ENCODE measurements at places on chromosomes 2 and 18. TPM values are rescaled to one million over a fixed set of nuclear protein-coding genes. Genes with fewer than 3 reads are reported as not detected.

HADHB gene
- total RNA-seq = 41.3 TPM

GRCh38 chr2:232937278-232937906 is 67.3 kb downstream of the SNORC start:
- no peaks in the 10 kb centered on the region for H3K27me3 ChIP-seq
- H3K27ac ChIP-seq = no peak overlapping the region
- H3K4me3 ChIP-seq = no peak overlapping the region
- DNase-seq = no peak
- H3K36me3 ChIP-seq = no peaks in the 10 kb centered on the region

DNA sequence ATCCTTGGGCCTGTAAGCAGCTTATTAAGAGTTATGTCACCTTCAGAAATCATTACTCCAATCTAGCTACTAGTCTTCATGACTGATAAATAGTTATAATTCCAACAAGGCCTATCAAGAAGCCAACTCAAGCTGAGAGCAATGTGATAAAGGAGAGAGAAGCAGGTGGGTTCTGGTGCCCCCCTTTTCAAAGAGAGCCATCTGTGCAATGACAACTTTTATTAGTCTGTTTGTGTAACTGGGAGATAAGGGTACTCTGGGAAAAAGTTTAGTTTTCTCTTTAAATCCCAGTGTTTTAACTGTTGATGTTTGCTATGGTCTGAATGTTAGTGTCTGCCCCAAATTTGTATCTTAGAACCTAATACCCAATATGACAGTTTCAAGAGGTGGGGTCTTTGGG is 60.6 kb downstream of the CCDC93 start:
- peaks cover 49% of the 10 kb centered on the region for H3K36me3 ChIP-seq
- no peaks in the 10 kb centered on the region for H3K27me3 ChIP-seq
- no peak overlapping the region for H3K27ac ChIP-seq
- no peak for DNase-seq

IL36G gene
- total RNA-seq = not detected

GRCh38 chr2:160288324-160288723 is 88.3 kb upstream of the ITGB6 start:
- no peak overlapping the region for H3K27ac ChIP-seq
- H3K4me3 ChIP-seq = no peak overlapping the region
- no peaks in the 10 kb centered on the region for H3K27me3 ChIP-seq
- peaks cover 23% of the 10 kb centered on the region for H3K36me3 ChIP-seq

DNA sequence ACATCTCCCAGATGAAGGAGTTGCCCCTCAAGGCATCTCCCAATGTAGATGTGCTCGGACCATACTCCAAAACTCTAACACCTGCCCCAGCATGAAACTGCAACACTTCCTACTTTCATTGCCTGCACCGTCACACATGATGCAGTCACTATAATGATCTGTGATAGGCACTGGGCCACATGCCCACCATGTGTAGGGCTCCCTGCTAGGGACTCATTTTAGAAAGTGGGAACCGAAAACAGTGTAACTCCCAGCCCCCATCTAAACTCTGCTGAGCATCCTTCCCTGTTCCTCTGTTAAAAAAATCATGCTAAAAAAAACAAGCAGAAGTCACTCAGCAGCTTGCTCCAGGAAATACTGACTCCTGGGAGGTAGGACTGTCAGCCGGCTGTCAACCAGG is 496.1 kb upstream of the RAB6C start:
- DNase-seq = no peak
- no peaks in the 10 kb centered on the region for H3K27me3 ChIP-seq
- no peaks in the 10 kb centered on the region for H3K36me3 ChIP-seq
- no peak overlapping the region for H3K27ac ChIP-seq
- H3K4me1 ChIP-seq = peaks cover 4% of the 10 kb centered on the region
- H3K4me3 ChIP-seq = no peak overlapping the region

DNA sequence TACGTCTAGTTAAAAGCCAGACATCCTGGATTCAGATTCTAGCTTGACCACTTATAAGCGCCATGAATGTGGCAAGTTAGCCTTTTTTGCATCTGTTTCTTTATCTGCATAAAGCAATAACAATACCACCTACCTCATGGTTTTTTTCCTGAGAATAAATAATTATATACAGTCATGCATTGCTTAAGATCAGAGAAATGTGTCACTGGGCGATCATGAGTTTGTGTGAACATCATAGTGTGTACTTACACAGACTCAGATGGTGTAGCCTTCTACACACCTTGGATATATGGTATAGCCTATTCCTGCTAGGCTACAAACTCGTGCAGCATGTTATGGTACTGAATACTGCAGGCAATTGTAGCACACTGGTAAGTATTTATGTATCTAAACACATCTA is 84.7 kb upstream of the PELI1 start:
- peak overlapping the region; percentile 71 for H3K4me3 ChIP-seq
- no peak for DNase-seq
- H3K27ac ChIP-seq = no peak overlapping the region
- peaks cover 5% of the 10 kb centered on the region for H3K36me3 ChIP-seq

GRCh38 chr18:63312019-63312409 is 7.6 kb downstream of the BCL2 start:
- no peak overlapping the region for H3K4me3 ChIP-seq
- no peaks in the 10 kb centered on the region for H3K4me1 ChIP-seq
- no peaks in the 10 kb centered on the region for H3K27me3 ChIP-seq
- no peak for DNase-seq

DNA sequence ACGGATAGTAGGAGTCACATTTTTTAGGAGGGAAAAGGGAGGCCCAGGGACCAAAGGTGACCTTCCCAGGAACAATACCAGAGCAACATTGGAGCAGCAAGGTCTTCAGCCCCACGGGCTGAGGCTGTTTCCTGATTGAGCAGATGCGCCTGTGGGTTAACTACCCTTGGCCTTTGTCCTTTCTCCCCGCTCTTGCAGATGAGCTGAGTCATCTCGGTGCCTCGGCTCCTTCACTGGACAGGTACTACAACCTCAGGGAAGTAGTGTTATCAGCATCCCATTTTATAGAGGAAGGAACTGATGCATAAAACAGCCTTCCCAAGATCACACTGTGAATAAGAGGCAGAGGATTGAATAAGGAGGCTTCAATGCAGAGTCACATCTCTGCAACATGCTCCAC is 43.5 kb downstream of the DHRS9 start:
- no peak for DNase-seq
- no peak overlapping the region for H3K27ac ChIP-seq
- H3K36me3 ChIP-seq = no peaks in the 10 kb centered on the region
- 0 out of 2 replicates have a peak, but pooled peaks cover 2% of the 10 kb centered on the region for H3K4me1 ChIP-seq
- H3K4me3 ChIP-seq = no peak overlapping the region
- no peaks in the 10 kb centered on the region for H3K27me3 ChIP-seq

DNA sequence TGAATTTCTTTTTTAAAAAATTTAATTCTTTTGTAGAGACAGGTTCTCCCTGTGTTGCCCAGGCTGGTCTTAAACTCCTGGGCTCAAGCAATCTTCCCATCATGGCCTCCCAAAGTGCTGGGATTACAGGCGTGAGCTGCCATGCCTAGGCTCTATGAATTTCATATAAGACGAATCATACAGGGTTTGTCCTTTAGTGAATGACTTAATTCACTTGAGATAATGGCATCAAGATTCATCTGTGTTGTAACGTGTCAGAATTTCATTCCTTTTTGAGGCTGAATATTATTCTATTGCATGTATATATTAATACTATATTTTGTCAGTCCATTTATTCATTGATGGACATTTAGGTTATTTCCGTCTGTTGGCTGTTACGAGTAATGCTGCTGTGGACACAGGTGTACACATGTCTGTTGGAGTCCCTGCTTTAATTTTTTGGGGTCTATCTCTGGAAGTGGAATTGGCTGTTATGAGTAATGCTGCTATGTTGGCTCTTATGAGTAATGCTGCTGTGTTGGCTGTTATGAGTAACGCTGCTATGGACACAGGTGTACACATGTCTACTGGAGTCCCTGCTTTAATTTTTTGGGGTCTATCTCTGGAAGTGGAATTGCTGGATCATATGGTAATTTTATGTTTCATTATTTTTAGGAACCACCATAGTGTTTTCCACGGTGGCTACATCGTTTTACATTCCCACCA is 210.6 kb downstream of the CAMKMT start:
- no peaks in the 10 kb centered on the region for H3K27me3 ChIP-seq
- no peaks in the 10 kb centered on the region for H3K4me1 ChIP-seq
- no peaks in the 10 kb centered on the region for H3K36me3 ChIP-seq
- H3K4me3 ChIP-seq = no peak overlapping the region

DNA sequence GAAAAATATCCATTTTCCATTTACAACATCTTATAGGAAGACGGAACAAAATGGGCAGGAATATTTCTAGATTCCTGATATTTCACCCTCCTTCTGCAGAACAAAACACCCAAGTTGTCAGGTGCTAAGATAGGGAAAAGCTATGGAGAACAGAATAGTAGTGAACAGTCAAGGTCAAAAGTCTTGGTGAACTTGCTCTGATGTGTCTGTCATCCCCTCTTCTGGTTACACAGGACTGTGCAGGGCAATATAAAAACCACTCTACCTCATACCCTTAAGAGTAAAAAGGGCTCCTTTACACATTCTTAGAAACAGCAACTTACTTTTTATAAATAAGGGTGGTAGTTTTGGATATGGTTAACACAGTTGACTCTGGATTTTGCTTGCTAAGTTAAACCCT is 4.4 kb downstream of the MYL1 start:
- H3K27ac ChIP-seq = no peak overlapping the region
- H3K27me3 ChIP-seq = no peaks in the 10 kb centered on the region
- H3K4me3 ChIP-seq = no peak overlapping the region
- DNase-seq = no peak
- H3K4me1 ChIP-seq = no peaks in the 10 kb centered on the region

DNA sequence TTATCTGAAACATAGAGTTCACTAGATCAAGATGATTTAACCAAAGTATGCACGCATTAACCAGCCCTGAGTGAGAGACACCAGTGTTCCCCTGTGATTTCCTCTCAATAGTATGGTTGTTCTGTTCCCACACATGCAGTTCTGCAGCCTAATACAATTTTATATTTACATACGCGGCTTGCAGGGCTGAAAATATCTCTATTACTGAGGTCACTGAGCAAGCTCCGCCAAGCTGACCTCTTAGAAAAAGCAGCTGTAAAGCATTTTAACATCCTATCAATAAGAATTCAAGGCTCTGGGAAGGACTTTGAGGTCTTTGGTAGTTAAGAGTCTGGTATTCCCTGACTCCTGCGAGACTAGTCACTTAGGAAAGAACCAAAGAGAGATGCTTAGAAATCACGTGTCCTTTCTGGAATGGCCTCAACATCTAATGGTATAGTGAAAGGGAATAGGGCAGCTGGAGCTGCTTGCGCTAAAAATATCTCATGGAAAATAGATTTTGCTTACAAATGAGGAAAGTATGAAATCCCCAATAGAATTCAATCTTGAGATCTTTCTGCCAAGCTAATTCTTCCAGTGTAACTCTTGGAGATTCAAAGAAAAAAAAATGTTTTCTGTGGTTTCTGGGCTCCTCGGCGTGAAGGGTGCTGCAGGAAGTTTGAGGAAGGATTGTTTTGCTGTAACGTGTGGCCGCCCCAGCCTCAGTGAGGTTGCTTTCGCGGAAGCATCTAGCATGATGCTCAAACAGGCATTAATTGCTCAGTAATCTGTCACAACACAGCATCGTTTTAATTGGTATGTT is 59.2 kb downstream of the DOCK10 start:
- no peaks in the 10 kb centered on the region for H3K27me3 ChIP-seq
- no peaks in the 10 kb centered on the region for H3K4me1 ChIP-seq
- no peak overlapping the region for H3K27ac ChIP-seq
- no peak overlapping the region for H3K4me3 ChIP-seq

DNA sequence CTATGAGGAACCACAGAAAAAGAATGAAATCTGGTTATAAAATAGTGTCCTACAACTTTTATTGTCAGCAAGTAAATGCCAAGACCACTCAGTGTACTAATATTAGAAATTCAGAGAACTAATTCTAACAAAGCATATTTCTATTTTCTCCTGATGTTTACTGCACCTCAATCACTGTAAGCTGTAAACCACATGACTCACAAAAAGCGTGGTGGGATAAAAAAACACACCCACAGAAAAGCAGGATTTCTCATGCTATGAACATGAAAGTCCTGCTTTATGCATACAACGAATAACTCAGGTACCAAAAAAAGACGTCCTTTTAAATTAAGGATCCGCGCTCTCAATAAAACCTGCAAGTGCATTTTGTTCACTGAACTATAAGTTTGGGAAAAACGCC is 797 bp downstream of the TXNL4A start:
- H3K27me3 ChIP-seq = no peaks in the 10 kb centered on the region
- no peak for DNase-seq
- no peaks in the 10 kb centered on the region for H3K4me1 ChIP-seq
- peaks cover 23% of the 10 kb centered on the region for H3K36me3 ChIP-seq
- H3K27ac ChIP-seq = no peak overlapping the region

DNA sequence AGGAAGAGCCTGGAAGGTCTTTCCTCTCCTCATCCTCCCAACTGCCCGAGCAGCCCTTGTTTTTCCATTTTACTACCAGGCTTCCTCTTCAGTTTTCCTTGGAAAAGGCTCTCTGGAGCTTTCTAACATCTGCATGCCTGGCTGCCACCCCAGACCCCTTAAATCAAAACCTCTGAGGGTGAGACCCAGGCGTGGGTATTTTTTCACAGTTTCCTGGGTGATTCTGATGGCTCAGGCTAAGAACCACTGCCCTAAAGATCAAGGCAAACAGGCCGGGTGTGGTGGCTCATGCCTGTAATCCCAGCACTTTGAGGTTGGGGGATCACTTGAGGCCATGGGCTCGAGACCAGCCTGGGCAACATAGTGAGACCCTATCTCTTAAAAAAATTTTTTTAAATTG is 35.4 kb downstream of the EMILIN2 start:
- H3K4me3 ChIP-seq = no peak overlapping the region
- peaks cover 2% of the 10 kb centered on the region for H3K36me3 ChIP-seq
- no peaks in the 10 kb centered on the region for H3K27me3 ChIP-seq
- DNase-seq = no peak

ZSWIM2 gene
- not detected for total RNA-seq

ASB18 gene
- total RNA-seq = not detected

- peaks cover 22% of the 10 kb centered on the region for H3K36me3 ChIP-seq
- no peak for DNase-seq
- no peak overlapping the region for H3K4me3 ChIP-seq
- no peaks in the 10 kb centered on the region for H3K4me1 ChIP-seq
These were observed 37.8 kb upstream of the CCDC195 start for GRCh38 chr2:224753743-224754540.

GRCh38 chr2:179525340-179525739 is 260.7 kb upstream of the SESTD1 start:
- no peak overlapping the region for H3K27ac ChIP-seq
- no peak for DNase-seq
- no peaks in the 10 kb centered on the region for H3K36me3 ChIP-seq
- no peaks in the 10 kb centered on the region for H3K4me1 ChIP-seq
- H3K27me3 ChIP-seq = no peaks in the 10 kb centered on the region

DNA sequence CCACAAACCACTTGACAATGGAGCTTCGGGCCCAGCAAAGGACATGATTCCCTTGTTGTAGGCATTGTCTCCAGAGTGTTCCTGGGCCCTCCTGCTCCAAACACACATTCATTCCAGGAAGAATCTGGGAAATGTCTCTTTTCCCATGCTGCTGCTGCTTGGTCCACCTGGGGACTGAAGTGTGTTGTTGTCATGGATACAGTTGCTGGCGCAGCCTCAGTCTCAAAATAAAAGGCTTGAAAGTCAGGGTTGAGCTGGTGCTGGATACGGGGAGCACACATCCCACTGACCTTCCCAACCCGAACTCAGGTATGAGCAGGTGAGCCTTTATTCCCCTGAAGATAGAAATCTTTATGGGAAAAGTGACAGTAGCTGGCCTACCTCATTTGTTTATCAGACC is 30.6 kb upstream of the SPP2 start:
- no peak overlapping the region for H3K27ac ChIP-seq
- no peaks in the 10 kb centered on the region for H3K4me1 ChIP-seq
- DNase-seq = no peak
- no peak overlapping the region for H3K4me3 ChIP-seq
- peaks cover 13% of the 10 kb centered on the region for H3K36me3 ChIP-seq

GRCh38 chr18:55981712-55982475 is 393.9 kb upstream of the TCF4 start:
- no peak for DNase-seq
- peaks cover 4% of the 10 kb centered on the region for H3K36me3 ChIP-seq
- no peaks in the 10 kb centered on the region for H3K4me1 ChIP-seq
- no peak overlapping the region for H3K4me3 ChIP-seq
- H3K27ac ChIP-seq = no peak overlapping the region
- H3K27me3 ChIP-seq = no peaks in the 10 kb centered on the region
